AML-193 (cell line): ENCODE measurements at places on chromosomes 11 and 22.

GRCh38 chr11:120256178-120256577, 16.2 kb downstream of the POU2F3 start:
- DNase-seq: no peak

DNA sequence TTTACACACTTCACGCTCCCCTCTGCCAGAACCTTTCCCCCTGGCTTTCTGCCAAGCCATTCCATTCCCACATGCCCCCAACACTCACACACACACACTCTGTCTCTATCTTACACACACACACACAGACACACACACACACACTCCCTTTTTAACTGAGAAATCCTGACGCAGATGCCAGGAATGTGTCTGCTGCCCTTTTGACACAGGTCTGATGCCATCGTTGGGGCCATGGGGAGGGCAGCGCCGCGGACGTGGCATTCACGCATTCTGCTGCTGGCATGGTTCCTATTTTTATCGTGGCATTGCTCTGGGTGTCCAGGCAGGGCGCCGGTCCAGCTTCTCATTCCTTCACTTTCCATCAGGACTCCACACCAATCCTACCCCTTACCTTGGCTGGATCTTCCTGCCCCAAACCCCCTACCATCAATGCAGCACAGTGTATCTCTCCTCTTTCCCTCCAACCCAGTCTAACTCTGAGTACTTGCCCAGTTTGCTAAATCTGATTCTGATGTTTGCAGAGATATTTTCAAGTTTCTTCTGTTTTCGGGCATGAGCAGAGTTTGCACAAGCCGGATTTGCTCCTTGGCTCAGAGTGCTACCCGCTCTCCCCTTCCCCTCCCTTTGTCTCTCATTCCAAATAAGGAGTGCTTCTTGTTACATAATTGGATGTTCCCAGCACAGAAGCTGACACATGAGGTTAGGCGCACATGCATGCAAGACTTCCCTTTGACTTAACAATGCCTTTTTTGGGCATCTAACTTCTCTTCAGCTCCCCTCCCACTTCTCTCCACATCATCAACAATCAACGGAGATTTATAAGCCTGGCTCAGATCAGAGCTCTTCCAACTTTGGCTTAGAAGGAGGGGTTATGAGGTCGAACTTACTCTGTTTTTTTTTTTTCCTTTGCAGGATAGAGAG, 18.8 kb downstream of the SNX19 start:
- DNase-seq: no peak

GRCh38 chr22:33271390-33272161, 213.4 kb upstream of the SYN3 start:
- no peak for DNase-seq

DNA sequence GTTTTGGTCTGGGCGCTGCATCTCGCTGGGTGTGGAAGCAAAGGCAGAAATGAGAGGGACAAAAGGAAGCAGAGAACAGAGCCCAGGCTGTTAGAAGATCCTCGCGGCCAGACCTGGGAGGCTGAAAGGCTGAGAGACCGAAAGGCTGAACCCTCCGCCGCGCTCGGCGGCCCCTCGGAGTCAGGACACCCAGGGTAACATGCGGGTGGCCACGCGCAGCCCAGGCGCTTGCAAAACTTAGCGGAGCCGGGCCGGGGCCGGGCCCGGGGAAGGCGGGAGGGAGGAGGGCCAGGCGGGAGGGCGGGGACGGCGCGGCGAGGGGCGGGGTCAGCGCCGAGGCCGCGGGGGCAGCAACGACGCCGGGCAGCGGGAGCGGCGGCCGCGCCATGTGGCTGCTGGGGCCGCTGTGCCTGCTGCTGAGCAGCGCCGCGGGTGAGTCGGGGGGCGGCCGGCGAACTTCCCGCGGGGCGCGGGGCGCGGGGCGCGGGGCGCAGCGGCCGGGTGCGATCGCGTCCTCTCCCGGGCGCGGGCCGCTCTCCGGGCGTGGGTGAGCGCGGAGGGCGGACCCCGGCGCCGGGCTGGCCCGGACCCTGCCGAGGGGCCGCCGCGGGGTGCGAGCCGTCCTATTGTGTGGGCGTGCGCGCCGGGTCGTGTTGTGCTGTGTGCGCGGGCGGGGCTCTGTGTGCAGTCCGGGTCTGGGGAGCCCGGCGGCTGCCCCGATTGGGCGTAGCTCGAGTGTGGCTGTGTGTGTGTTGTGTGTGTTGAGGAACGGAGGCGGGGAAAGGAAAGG, at the start of gene LDLRAD3:
Gene LDLRAD3 (plus strand): TSS at position 350 of the 790 bp plus-strand sequence. CDS start 37 bp downstream, at position 387.
- DNase-seq: no peak

DNA sequence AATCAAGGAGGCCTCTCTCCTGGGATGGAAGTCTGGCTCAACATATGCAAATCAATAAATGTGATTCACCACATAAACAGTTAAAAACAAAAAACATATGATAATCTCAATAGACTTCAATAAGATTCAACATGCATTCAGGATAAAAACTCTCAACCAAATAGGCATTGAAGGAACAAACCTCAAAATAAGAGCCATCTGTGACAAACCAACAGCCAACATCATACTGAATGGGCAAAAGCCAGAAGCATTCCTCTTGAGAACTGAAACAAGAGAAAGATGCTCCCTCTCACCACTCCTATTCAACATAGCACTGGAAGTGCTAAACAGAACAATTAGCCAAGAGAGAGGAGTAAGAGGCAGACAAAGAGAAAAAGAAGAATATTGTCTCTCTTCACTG, 54.0 kb upstream of the SEZ6L start:
- no peak for DNase-seq

GRCh38 chr11:86790867-86791849, 9.2 kb upstream of the PRSS23 start:
- no peak for DNase-seq

DNA sequence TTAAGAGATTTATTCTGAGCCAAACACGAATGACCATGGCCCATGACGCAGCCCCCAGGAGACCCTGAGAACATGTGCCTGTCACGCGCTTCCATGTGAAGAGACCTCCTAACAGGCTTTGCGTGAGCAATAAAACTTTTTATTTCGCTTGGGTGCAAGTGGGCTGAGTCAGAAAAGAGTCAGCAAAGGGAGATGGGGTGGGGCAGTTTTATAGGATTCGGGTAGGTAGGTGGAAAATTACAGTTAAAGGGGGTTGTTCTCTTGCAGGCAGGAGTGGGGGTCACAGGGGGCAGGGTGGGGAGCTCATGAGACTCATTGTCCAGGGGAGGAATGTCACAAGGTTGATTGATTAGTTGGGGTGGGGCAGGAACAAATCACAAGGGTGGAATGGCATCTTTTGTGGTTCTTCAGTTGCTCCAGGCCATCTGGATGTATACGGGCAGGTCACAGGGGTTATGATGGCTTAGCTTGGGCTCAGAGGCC, 77.2 kb upstream of the FTH1 start:
- DNase-seq: no peak

DNA sequence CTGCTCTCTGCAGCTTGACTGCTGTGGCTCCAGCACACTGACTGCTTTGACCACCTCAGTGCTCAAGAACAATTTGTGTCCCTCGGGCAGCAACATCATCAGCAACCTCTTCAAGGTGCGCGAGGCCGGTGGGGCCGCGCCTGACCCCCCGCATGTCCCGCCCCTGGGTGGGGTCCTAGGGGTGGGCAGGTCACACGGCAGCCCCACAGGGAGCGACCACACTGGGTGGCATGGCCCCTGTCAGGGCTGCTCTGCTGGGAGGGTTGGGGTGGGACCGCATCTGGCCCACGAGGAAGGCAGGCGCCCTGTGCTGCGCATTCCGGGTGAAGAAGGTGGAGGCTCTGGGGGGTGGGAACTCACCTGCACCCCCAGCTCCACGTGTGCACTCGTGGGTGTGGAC, 4.7 kb upstream of the TSSC4 start:
- no peak for DNase-seq

- DNase-seq: no peak
Observed at GRCh38 chr22:40739721-40740120, 60.4 kb downstream of the MCHR1 start.

DNA sequence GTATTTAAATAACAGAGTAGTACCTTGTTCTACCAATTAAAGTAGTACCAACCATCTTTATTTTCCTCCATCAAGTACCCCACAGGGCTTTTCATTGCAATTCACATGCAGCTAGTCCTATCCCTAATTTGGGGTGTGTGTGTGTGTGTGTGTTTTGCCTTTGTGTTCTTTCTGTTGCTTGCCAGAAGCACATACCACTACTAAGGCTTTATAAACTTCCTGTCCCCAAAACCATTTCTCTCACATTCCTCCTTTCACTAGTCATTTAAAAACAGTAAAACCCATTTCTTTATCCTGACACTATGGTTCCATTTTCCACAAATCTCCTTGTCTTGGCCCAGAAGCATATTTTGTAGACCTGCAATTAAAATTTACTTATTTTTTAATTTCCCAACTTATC, 54.6 kb downstream of the SLC36A4 start:
- no peak for DNase-seq

DNA sequence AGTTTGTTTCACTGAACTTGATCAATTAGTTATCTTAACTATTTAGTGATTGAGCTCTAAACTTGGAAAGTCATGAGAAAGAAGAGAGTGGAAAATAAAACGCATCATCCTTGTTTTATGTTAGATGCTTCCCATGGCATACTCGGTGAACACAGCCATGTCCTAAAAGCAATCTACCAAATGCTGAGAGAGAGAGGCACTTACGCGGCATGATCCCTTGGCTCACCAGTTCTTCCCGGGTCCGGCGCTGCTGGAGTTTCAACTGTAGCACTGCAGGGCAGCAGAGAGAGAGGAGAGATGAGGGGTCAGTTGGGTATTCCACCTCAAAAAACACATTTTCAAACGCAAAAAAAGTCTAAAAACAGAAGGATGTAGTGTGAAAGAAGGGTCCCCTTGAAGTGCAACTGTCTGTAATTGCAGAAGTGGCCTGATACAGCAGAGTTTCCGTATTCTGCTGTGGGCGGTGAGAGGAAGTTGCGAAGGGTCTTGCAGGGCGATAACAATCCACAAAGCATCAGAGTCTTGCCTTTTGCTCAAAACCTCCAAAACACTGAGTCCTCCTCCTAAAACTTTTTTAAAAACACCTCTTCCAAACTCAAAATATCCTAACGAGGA, 92.7 kb downstream of the SGSM3 start:
- DNase-seq: peak; percentile 84
